ENCODE measurements at places on chromosomes 12 and 14.

GRCh38 chr12:34021071-34021470 is 1.2 kb upstream of the ALG10 start:
- no peak for DNase-seq

DNA sequence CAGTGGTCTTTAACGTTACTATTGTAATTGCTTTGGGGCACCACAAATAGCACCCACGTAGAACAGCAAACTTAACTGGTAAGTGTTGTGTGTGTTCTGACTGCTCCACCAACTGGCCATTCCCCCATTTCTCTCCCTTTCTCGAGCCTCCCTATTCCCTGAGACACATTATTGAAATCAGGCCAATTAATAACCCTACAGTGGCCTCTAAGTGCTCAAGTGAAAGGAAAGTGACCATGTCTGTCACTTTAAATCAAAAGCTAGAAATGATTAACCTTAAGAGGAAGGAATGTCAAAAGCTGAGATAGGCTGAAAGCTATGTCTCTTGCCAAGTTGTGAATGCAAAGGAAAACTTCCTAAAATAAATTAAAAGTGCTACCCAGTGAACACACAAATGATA is 22.3 kb downstream of the PPP1R13B start:
- DNase-seq = no peak

- no peak for DNase-seq
Observed at GRCh38 chr14:39023939-39024871, 78.8 kb downstream of the SEC23A start.

- DNase-seq = no peak
Observed at GRCh38 chr14:74242780-74243042, 3.5 kb downstream of the VSX2 start.

DNA sequence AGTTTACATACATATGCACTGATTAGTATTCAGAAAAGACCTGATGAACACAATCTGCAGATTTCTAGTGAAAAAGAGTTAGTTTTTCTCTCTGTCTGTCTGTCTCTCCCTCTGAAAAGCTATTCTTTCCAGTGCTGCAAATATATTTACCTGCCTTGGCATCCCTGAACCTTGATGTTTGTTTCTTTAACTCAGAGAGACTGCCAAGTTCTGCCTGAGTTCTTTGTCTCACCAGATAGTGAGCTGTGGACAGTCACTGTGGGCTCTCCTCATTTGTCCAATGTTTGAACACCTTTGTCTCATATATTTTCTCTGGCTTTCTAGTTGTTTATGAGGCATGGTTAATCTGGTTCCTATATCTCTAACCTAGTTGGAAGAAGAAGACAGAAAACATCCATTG is 250.4 kb downstream of the SOX5 start:
- no peak for DNase-seq

DNA sequence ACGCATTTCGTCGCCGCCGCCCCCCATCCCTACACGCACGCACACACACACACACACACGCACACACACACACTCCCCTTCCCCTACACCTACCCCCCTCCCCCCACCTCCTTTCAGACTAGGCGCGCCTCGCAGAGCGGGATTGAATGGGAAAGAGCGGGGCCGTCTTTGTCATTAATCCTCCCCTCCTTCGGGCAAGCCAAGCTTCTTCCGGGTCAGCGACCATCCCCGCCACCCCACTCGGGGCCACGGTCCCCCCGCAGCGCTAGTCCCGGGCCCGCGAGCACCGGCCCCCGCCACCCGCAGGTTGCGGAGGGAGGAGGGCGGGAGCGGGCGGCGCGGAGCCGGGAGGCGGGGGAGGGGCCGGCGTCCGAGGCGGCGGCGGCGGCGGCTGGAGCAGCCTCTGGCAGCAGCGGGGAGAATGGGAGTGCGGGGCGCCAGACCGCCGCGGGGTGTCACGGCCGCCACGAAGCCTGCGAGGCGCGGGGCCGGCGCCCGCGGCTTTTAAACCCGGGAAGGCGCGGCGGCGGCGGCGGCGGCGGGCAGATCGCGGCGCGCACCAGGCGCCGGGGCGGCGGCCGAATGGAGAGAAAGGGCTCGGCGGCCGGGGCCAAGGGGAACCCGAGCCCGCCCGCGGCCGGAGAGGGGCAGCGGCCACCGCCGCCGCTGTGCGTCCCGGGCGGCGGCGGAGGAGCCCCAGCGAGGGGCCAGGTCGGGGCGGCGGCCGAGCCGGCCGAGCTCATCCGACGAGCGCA is at the start of gene TTC9:
TTC9 (plus strand) TSS at position 369 of the 755 bp plus-strand sequence; CDS start at position 583, 214 bp downstream.
- peak; percentile 76 for DNase-seq

DNA sequence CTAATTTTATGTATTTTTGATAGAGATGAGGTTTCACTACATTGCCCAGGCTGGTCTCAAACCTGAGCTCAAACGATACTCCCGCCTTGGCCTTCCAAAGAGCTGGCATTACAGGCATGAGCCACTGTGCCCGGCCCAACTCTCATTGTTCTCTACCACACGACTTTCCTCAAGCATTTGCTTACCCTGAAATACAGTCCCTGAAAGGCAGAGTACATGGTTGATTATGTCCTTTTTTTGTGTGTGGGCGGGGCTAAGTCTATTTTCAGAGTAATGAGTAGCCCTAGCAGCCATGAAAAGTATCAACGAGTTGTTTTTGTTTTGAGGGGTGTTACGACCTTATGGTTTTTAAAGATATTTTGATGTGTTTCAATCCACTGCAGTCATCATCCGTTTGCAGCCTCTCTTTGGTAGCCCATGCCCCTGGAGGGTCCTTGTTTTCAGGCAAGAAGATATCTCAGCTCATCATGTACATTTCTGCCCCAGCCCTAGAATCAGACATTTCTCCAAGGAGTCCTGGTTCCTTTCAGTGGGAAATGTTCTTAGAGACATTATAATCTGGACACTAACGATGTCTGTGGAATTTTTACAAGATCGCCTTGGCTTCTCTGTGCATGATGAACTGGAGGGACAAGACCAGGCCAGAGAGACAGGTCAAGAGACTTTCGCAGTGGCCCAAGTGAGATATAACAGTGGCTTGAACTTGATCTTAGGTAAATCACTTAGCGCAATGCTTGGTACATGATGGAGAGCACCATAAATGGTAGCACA is 8.7 kb downstream of the ACACB start:
- DNase-seq = no peak

- DNase-seq = no peak
Observed at GRCh38 chr14:61221906-61222305, 59.2 kb downstream of the TMEM30B start.

- DNase-seq = no peak
Observed at GRCh38 chr12:52561880-52562449, 9.0 kb upstream of the KRT71 start.

GRCh38 chr14:105375635-105376057 is 22.7 kb upstream of the TEX22 start:
- peak; percentile 70 for DNase-seq

DNA sequence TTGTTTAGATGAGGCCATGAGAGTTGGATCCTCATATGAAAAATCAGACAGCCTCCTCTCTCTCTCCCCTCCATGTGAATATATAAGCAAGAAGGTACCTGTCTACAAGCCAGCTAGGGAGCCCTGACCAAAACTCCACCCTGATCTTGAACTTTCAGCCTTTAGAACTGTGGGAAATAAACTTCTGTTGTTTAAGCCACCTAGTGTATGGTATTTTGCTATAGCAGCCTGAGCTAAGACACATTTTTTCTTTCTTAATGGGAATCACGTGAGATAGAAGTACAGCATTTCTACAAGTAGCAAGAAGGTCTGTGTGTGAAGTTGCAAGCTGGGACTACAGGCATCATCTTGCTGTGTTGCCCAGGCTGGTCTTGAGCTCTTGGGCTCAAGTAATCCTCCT is 16.3 kb upstream of the ABHD12B start:
- no peak for DNase-seq

GRCh38 chr12:93943780-93944179 is 204.6 kb upstream of the PLXNC1 start:
- no peak for DNase-seq

DNA sequence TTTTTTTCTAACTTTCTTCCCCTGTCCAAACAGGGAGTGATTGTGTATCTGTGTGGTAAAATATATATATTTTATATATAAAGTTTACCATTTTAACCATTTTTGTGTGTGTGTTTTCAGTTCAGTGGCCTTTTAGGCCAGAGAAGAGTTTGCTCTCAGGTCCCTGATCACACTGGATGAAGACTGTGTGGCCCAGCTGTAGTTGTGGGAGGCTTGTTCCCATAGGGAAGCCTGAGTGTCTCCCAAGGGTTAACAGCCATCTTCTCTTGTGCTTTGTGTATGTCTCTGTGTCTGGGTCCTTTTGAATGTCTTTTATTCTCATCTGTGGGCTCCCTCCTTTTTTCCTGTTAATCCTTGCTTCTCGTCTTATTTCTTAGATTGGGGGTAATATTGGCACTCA is 23.4 kb downstream of the CGRRF1 start:
- DNase-seq = no peak

DNA sequence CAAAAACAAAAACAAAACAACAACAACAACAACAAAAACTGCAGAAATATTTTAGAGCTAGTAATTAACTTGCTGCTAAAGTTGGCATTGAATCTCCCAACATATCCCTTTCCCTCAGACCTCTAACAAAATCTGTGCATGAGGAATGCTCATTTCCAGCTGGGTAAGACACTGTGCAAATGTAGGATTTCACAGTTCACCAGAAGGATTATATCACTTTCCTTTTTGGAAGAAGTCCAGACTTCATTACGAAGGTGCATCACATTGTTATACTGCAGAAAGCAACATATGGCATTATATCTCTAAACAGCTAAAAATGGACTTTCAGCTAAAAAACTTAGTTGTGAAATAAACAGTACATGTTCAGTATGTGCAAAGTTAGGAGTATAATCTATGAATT is 341.8 kb downstream of the FSCB start:
- DNase-seq = no peak

GRCh38 chr14:54908190-54908589 is 5.6 kb upstream of the GCH1 start:
- no peak for DNase-seq

DNA sequence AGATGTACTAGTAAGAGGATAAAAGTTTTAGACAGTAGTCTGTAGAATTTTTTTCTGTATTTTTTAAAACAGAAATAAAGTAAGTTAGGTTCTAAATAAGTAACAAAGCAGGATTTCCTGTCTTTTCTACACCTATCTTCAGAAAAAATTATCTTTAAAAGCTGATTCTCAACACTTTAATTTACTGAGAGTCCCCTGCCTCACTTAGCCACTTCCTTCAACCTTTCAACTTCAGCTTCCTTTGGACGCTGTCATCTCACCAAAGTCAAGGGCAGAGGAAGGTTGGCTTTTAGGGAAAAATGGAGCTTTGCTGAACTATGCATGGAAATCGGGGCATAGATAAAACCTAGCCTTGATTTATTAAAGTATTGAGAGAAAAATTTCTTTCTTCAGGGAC is 44.9 kb upstream of the CERS5 start:
- DNase-seq = no peak

DNA sequence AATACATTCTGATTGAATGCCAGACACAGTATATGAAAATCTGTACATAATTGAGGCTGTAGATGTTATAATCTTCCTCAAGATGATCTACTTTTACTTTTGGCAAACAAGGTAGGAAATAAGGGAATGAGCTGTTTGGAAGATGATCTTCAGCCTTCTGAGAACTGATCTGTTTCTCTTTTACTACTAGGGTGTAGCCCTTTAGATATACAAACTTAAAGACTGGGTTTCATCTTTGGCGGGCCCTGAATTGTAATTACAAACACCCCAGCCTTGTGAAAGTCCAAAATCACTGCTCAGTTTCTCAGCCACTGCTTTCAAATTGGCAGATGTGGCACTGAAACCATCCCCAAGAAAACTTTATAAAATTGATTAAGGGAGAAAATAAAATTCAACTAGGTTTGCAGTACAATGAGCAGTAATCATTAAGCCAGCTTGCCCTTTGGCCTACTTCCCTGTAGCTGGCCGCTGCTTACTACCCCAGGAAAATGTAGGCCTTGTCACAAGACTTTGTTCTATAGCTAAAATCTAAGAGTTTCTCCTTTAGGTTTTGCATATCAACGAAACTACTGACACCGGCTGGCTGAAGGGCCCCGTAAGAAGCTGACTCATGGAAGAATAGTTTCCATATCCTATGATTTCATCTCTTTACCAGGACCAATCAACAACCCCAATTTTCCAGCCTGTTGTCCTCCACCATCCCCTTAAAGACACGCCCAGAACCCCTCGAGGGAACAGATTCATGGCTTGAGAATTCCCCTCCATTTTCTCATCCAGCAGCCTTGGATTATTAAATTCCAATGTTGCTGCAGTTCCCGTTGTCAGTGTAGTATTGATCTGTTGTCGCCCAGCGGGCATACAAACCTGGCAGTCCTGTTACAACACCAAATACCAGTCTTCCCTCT is 210.8 kb downstream of the PCNX1 start:
- no peak for DNase-seq

DNA sequence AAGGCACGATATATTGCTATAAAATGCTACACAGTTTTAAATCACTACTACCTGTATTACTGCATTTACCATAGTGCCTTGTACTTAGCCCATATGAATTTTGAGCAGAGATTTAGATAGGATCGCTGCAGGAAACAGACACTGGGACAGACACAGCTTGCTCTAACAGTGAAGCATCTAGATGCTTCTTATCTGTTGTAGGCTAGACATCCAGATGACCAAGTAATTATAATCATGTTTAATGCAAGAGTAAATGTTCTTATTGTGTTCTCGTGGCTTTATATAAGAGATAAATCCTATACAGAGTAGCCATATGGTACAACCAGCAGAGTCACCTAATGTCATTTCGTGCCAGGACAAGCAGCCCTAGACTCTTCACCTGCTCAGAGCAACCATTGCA is 92.8 kb downstream of the ASCL1 start:
- DNase-seq = no peak

DNA sequence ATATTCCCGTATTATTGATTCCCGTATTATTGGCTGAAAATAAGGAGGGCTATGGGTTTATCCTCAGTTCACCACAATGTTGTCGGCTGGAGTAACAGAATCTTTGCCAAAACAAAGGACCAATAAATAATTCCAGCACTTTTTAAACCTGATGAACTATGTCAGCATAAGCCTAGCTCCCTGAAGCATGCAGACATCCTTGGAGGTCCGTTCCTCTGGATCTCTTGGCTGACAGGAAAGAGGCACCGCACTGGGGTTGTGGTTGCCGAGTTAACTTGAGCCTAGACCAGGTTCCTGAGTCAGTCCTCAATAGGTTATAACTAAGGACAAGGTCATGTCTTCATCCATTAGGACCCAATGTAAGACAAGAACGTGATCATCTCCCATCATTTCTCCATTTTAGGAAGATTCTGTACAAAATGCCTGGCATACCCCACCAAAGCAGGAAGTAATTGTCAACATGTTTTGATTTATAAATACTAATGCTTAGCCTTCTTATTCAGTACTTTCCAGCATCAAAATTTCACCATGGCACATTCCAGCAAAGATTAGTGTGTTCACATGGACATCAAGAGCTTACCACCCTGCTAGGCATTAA is 36.6 kb downstream of the NID2 start:
- no peak for DNase-seq

- no peak for DNase-seq
Observed at GRCh38 chr12:3417937-3418462, 73.0 kb upstream of the PRMT8 start.

GRCh38 chr14:100440207-100440631 is 117.1 kb downstream of the SLC25A47 start:
- no peak for DNase-seq

- DNase-seq = no peak
Observed at GRCh38 chr12:92193063-92193462, 47.4 kb upstream of the BTG1 start.
